ENCODE measurements at places on chromosomes 13 and 19.

- peak; percentile 39 for DNase-seq
These were observed 964 bp downstream of the PCDH17 start for GRCh38 chr13:57632276-57633140.

GRCh38 chr19:11806354-11807098 lies 7.5 kb upstream of the ZNF440 start:
- no peak for DNase-seq

DNA sequence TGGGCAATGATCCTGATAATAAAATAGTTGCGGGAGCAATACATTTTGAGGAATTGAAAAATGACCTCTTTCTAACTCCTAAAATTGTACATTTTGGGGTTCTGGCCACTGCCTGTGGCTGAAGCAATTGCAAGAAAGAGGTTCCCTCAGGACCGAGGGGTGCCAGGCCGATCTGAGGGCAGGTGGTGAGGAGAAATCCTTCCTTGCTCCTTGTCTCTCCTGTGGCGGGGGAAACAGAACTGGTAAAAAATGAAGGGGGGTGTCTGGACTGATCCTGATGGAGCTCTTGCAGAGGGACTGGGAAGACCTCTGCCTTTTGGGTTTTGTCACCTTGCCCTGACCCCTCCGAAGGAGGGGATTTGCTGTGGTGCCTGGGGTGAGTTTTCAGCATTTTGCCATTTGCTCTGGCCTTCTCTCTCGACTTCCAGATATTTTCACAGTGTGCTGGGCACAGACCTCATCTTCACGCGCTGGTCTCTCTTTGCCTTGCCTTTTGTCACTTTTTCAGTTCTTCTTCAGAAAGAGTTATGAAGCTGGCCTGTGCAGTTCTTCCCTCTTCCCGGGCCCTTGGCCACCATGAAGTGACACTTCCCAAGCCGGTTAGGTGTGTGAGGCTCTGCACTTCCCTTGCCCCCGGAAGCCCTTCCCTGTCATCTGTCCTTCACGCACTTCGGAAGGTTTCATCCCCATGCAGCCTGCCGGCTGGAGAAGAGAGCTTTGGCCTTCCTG lies 22.2 kb downstream of the NFIX start:
- DNase-seq, result no peak

- peak; percentile 55 for DNase-seq
These were observed 35.9 kb upstream of the ZSCAN5A start for GRCh38 chr19:56350416-56351045.

GRCh38 chr13:33111414-33112110 lies 95.3 kb downstream of the KL start:
- DNase-seq, result peak; percentile 22

- DNase-seq, result no peak
These were observed 9.6 kb downstream of the C2CD4C start for GRCh38 chr19:399370-399769.

DNA sequence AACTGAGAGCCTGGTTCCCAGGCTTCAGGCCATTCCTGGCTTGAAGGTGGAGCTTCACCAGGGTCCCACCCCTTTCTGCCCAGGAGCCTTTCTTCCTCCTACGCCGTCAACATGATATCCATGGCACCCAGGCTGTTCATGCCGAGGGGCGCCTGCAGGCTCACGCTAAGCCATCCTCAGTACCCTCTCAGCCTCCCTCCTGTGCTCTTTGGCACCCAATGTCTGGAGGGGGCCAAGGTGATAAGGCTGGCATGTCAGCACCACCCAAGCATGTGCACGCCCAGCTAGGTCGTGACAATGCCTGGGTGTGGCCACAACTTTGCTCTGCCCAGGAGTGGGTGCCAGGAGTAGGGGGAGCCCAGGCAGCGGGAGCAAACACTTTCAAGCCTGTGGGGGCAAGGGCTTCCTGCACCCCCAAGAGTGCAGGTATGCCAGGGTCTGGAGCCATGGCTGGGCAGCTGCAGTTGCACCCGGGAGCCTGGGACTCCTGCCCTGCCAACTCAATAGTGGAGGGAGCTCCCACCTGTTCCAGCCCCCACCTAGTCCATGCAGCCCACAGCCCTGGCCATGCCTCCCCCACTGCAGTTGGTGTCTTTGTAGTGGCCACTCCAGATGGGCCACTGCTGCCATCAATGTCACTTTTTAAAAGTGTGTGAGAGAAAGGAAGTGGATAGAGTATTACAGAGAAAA lies 219.9 kb downstream of the MAB21L1 start:
- DNase-seq, result no peak

GRCh38 chr13:76936763-76937162 lies 11.5 kb upstream of the ACOD1 start:
- DNase-seq, result no peak

- DNase-seq, result peak; percentile 30
These were observed 27.8 kb upstream of the MIER2 start for GRCh38 chr19:372306-372890.

GRCh38 chr13:51959773-51960172 lies 51.5 kb downstream of the ATP7B start:
- no peak for DNase-seq

DNA sequence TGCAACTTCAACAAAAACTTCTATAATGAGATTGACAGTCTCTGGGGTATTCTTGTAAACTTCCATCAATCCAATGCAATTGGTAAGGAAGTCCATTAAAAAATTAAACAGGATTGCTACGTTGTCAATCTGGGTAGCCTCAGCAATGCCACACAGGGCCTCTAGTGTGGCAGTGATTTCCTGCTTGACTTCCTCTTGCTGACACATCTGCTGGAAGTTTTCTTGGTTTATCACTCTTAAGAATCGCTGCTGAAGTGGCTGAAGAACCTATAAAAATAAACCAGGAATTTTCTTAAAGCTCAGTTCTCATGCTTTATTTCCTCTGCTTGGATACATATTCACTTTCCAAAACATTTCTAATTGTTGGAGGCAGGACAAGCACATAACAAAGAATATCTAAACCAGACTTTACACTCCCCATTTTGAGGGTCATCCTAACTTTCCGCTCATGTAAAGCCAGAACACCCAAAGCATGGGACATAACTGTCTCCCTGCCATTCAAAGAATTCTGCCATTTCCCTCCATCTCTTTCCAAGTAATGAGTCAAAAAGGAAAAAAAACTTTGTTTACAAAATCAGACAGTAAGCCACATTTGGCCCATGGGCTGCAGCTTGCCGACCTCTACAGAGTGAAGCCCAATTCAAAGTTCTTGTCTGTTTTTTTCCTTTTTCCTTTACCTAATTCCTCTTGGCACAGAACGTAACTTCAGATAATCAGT lies 23.2 kb upstream of the EEF1AKMT1 start:
- DNase-seq, result peak; percentile 86

DNA sequence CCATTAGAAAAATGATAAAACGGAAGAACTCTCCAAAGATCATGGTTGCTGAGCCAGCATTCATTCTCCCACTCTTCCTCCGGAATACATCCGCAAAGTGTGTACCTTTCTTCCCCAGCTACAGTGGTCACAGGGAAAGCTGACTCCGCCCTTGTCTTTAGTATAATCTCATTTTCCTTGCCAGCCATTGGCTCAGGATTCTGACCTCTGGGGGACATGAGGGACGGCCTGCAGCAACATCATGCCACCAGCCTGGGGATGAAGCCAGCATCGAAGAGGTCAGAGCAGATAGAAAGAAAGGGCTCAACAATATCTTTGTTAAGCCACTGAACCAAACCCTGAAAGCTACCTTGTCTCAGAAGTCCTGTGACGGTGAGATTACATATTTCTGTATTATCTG lies 46.3 kb upstream of the TPP2 start:
- no peak for DNase-seq

DNA sequence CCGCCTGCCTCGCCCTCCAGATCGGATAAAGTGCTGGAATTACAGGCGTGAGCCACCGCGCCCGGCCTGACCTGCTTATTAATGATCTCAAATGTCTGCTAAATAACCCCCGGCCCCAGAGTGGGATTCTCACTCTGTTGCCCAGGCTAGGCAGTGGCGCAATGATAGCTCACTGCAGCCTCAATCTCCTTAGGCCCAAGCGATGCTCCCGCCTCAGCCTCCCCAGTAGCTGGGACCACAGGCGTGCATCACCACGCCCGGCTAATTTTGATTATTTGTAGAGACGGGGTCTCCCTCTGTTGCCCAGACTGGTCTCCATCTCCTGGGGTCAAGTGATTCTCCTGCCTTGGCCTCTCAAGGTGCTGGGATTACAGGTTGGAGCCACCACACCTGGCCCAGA lies 626 bp upstream of the ATP5F1D start:
- no peak for DNase-seq

GRCh38 chr19:4431296-4431695 lies 26.3 kb downstream of the UBXN6 start:
- DNase-seq, result no peak

DNA sequence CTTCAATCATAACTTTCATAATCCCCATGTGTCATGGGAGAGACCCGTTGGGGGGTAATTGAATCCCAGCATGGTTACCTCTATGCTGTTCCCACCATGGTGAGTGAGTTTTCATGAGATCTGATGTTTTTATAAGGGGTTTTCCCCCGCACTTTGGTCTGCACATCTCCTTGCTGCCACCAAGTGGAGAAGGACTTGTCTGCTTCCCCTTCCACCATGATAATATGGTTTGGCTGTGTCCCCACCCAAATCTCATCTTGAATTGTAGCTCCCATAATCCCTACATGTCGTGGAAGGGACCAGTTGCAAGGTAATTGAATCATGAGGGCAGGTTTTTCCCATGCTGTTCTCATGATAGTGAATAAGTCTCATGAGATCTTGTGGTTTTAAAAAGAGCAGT lies 524.9 kb downstream of the SLITRK5 start:
- DNase-seq, result no peak

DNA sequence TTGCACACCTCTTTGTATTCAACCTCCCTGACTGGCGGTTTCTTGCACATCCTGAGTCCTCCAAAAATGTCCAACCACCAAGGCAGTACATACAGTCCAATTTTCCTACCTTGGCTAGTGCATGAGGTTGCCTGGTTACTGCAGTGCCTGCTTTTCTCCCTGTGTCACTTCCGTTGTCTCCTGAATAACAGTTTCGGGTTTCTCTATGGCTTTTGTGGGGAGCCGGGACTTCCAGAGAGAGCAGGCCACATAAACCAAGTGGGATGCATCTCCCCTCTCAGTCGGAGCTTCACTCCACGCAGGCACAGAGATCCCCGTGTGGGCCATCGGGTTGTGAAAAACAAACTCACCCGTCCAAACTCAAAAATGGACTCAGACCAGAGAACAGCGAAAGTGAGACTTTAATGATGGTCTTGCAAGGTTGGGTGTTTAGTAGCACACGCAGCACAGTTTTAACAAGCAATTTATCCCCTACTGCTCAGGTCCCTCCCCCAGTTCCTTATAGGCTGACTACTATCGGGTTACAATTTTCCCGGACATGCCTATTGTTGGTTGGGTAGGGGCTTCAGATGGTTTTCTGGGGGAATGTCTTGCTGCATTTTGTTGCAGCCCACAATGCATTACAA lies 173.1 kb downstream of the POU4F1 start:
- no peak for DNase-seq

DNA sequence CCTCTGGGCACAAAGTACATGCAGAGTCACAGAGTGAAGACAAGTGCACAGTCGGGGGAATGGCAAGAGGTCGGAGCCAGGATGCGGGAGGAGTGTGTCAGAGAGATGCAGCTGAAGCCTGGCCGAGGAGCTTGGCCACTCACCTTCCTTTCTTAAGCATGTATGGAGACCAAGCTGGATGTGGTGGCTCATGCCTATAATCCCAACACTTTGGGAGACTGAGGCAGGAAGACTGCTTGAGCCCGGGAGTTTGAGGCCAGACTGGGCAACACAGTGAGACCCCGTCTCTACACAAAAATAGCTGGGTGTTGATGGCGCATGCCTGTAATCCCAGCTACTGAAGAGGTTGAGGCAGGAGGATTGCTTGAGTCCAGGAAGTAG lies 67.0 kb downstream of the LATS2 start:
- no peak for DNase-seq

Data from endothelial cell of umbilical vein (primary cell).